ENCODE measurements at places on chromosomes 16 and 17. TPM values are rescaled to one million over a fixed set of nuclear protein-coding genes. Genes with fewer than 3 reads are reported as not detected.

The G6PC1 gene
- polyA plus RNA-seq = 0.07 TPM

GRCh38 chr17:27577121-27577761, 53.7 kb upstream of the LGALS9 start:
- H3K27ac ChIP-seq = peak overlapping the region; percentile 22
- H3K4me1 ChIP-seq = no peaks in the 10 kb centered on the region
- no peaks in the 10 kb centered on the region for H3K36me3 ChIP-seq
- no peaks in the 10 kb centered on the region for H3K27me3 ChIP-seq

DNA sequence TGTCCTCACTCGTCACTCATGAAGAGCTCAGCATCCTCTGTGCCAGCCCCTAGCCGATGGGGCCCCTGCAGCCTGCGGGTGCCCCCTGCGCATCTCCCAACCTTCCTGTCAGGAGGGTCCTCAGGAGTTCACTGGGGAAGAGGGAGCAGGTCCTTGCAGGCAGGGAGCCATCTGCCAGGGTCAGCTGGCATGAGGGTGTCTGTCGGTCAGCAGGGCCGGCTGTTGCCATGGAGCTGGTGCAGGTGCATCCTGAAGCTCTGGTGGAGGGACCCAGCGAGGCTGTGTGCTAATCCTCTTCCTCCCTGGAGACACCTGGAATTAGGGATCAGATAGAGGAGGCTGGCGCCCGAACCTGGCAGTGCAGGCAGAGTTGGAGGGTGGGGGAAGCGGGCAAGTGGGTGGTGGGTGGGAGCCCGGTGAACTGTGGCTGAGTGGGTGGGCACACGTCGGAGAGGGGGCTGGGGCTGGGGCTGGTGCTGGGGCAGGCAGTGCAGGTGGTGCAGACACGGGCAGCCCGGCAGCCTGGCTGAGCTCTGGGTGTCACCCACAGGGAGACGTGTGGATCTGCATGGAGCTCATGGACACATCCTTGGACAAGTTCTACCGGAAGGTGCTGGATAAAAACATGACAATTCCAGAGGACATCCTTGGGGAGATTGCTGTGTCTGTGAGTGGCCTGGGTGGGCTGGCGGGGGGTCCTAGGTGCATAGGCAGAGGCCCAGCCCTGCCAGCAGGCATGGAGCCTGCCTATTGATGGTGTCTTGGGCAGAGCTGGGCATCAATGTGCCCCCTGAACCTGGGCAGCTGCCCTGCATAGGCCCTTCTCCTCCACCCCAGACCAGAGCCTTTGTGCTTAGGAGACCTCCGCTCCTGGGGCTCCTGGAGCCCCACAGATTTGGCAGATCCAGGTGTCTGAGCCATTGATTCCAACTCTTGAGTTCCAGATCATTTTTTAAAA, 17.4 kb downstream of the MAP2K3 start:
- H3K36me3 ChIP-seq = peaks cover 31% of the 10 kb centered on the region
- no peak for DNase-seq
- no peak overlapping the region for H3K27ac ChIP-seq
- H3K27me3 ChIP-seq = no peaks in the 10 kb centered on the region
- no peaks in the 10 kb centered on the region for H3K4me1 ChIP-seq
- no peak overlapping the region for H3K4me3 ChIP-seq

- H3K4me1 ChIP-seq = no peaks in the 10 kb centered on the region
- H3K36me3 ChIP-seq = peaks cover 56% of the 10 kb centered on the region
These were observed 43.7 kb downstream of the GOSR1 start for GRCh38 chr17:30520882-30521281.

- DNase-seq = no peak
- H3K36me3 ChIP-seq = peaks cover 47% of the 10 kb centered on the region
- no peaks in the 10 kb centered on the region for H3K4me1 ChIP-seq
- no peak overlapping the region for H3K27ac ChIP-seq
- H3K4me3 ChIP-seq = no peak overlapping the region
- no peaks in the 10 kb centered on the region for H3K27me3 ChIP-seq
These were observed 28.1 kb upstream of the ITGA2B start for GRCh38 chr17:44417553-44417952.

- peaks cover 70% of the 10 kb centered on the region for H3K36me3 ChIP-seq
- H3K27me3 ChIP-seq = no peaks in the 10 kb centered on the region
- H3K4me1 ChIP-seq = no peaks in the 10 kb centered on the region
- DNase-seq = no peak
- no peak overlapping the region for H3K27ac ChIP-seq
- H3K4me3 ChIP-seq = no peak overlapping the region
These were observed 7.8 kb downstream of the SULT1A2 start for GRCh38 chr16:28589069-28589468.

DNA sequence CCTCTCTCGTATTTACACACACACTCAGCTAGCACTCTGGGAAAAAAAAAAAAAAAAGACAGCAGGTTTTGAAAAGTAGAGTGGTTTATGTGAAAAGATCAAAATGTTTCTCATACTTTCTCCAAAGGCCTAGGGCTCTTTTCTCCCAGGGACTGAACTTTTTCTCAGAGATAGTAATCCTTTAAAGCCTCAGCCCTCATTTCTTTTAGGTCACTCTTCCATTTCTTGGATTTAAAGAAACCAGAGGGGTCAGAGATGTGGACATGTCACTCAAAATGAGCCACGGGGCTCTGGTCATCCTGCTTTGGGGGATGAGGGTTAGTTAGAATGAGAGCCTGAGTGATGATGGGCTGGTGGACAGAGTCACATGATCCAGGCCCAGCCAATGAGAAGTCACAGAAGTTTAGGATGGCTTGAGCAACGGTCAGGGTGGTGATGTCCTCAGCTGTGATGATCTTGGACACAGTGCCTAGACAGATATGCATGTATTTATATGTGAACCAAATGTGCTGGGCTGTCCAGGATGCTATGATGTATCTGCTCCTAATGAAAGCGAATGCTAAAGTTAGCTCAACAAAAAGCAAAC, 33.7 kb upstream of the AXIN2 start:
- no peaks in the 10 kb centered on the region for H3K27me3 ChIP-seq
- H3K36me3 ChIP-seq = no peaks in the 10 kb centered on the region
- H3K27ac ChIP-seq = peak overlapping the region; percentile 74

Measured in thymus (tissue), 14 donors.